ENCODE measurements at places on chromosomes 2 and 18.
A peak's percentile ranks its signal among the peaks of the same experiment; 100 is the strongest.

DNA sequence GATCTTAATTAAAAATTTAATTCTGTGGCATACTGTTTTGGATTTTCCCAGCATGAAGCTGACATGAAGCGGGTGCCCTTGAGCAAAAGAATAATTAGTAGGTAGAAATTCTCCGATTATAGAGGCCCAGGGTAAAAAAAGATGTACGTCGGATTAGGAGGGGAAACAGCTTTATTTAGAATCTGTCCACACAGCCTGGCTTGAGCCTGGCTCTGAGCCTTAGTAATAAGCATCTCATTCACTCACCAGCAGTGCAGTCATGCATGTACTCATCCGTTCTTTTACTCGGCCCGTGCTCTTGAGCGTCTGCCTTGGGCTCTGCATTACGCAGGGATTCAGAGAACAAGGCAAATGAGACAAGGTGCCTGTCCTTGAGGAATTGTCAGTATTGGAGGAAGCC lies 219.3 kb downstream of the AGAP1 start:
- no peaks in the 10 kb centered on the region for H3K4me1 ChIP-seq
- no peak for DNase-seq
- no peak overlapping the region for H3K27ac ChIP-seq

DNA sequence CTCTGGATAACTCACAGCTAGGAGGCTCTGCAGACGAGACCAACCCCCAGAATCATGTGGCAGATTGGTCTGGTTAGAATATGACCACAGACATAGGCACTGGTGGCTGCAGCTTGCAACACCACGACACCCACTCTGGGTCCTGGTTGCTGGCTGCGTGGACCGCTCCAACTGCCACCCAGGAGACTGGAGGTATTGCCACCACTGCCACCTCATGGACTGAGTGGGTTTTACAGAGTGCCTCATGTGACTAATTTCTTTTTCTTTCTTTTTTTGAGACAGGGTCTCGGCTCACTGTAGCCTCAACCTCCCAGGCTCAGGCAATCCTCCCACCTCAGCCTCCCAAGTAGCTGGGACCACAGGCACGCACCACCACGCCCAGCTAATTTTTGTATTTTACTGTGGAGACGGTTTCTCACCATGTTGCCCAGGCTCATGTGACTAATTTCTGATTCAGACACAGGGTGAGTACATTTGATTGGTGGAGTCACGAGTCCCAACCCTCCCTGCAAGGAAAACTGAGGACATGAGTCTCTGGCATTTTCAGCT lies 29.9 kb upstream of the NT5DC4 start:
- H3K27ac ChIP-seq: no peak overlapping the region
- no peaks in the 10 kb centered on the region for H3K36me3 ChIP-seq

- no peak overlapping the region for H3K27ac ChIP-seq
- H3K4me3 ChIP-seq: peak overlapping the region; percentile 23
- no peaks in the 10 kb centered on the region for H3K27me3 ChIP-seq
Observed at GRCh38 chr2:38960609-38961320, 71.1 kb downstream of the ARHGEF33 start.

DNA sequence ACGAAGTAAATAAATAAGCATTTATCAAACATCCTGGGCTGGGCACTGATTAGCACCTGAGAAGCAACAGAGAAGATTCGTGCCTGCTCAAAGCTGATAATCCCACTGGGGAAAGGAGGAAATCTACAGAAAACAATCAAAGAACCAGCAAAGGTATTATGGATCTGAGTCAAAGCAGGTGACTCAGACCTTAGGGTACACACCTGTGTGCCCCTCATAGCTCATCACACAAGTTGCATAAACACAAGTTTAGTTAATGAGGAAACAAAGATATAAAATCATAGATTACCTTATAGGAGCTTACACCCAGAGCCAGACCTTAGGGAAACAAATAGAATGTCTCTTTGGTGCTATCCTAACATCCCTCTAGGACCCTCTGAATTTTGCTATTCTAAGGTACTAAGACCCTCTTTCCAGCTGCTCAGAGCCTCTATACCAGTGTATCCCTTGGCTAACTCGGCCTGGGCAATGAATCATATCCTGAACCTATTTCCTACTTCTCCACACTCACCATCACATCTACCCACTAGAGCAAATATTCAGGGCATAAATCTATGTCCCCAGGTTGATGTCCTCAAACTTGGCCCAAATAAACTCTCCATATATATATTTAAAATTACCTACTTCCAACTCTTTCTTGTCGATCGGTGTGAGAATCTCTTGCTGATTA lies 19.3 kb upstream of the CTIF start:
- no peaks in the 10 kb centered on the region for H3K4me1 ChIP-seq
- no peaks in the 10 kb centered on the region for H3K36me3 ChIP-seq
- no peak for DNase-seq

- no peak overlapping the region for H3K27ac ChIP-seq
- H3K4me1 ChIP-seq: peaks cover 6% of the 10 kb centered on the region
- DNase-seq: no peak
- H3K27me3 ChIP-seq: no peaks in the 10 kb centered on the region
- H3K4me3 ChIP-seq: no peak overlapping the region
Observed at GRCh38 chr2:10287761-10288160, 14.9 kb upstream of the HPCAL1 start.

- no peak for DNase-seq
- no peaks in the 10 kb centered on the region for H3K36me3 ChIP-seq
- no peaks in the 10 kb centered on the region for H3K27me3 ChIP-seq
- H3K27ac ChIP-seq: no peak overlapping the region
- no peak overlapping the region for H3K4me3 ChIP-seq
Observed at GRCh38 chr2:47293976-47294375, 109.0 kb upstream of the MSH2 start.

GRCh38 chr2:233056961-233057605 lies 3.1 kb upstream of the INPP5D start:
- H3K4me1 ChIP-seq: no peaks in the 10 kb centered on the region
- no peak overlapping the region for H3K4me3 ChIP-seq
- no peaks in the 10 kb centered on the region for H3K27me3 ChIP-seq
- H3K27ac ChIP-seq: no peak overlapping the region
- no peaks in the 10 kb centered on the region for H3K36me3 ChIP-seq
- DNase-seq: no peak

DNA sequence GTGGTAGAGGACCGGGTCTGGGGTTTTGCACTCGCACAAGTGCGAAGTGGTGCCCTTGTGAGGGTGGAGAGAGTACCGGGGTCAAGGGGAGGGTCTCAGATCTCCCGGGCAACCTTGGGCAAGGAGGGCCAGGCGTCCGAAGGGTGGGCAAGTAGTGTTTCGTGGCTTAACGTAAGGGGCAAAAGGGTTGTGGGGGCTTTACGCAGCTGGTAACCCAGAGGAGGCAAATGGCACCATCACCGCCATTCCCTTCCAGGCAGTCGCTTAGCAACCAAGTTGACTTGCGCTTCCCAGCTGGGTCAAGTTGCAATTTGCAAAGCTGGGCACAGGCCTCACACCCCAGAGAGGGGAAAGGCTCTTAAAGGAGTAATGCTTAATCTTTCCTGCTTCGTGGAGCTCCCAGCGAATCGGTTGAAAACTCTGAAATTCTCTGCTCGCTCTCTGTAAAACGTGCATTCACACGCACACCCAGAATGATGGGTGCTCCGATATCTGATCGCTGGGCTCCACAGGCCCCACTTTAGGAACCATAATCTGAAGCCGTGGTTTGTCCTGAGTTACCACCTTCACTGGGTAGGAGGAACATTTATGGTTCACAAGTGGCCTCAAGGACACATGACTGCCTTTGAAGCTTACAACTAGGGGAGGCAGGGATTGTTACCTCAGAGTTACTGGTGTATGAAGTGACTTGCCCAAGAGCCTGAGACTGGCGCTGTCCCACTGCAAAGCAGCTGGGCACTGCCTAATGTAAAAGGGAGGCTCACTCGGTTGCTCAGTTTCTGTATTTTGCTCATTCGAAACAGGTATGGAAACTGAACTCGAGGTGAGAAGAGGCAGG lies 127.9 kb downstream of the UXS1 start:
- H3K27ac ChIP-seq: peak overlapping the region; percentile 4
- DNase-seq: no peak
- no peaks in the 10 kb centered on the region for H3K4me1 ChIP-seq
- peaks cover 2% of the 10 kb centered on the region for H3K27me3 ChIP-seq
- H3K4me3 ChIP-seq: peak overlapping the region; percentile 26

- no peak overlapping the region for H3K27ac ChIP-seq
- H3K36me3 ChIP-seq: no peaks in the 10 kb centered on the region
- DNase-seq: no peak
- no peaks in the 10 kb centered on the region for H3K4me1 ChIP-seq
Observed at GRCh38 chr2:58089081-58089480, 42.5 kb downstream of the VRK2 start.

- no peaks in the 10 kb centered on the region for H3K4me1 ChIP-seq
- H3K27me3 ChIP-seq: no peaks in the 10 kb centered on the region
- no peak for DNase-seq
Observed at GRCh38 chr2:88209521-88210131, 39.5 kb downstream of the THNSL2 start.

GRCh38 chr2:127094509-127095366 lies 12.2 kb downstream of the BIN1 start:
- H3K27me3 ChIP-seq: no peaks in the 10 kb centered on the region
- DNase-seq: peak; percentile 46
- H3K27ac ChIP-seq: peak overlapping the region; percentile 55
- no peaks in the 10 kb centered on the region for H3K36me3 ChIP-seq

DNA sequence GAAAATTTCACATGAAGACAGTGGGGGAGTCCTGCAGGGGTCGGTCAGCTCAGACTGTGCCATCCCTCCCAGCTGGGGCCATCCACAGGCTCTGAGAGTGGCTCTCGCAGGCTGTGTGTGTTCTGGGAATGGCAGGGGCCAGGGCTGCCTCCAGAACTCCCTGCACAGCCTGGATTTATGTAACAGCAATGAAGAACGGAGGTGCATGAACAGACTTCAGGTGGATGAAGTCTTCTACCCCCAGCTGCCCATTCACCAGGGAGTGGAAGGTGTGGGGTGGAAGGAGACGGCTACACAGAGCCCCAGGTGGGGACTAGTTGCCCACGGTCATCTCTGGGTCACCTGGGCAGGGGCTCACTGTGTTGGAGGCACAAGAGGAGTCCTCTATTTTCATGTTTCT lies 56.1 kb upstream of the HDAC4 start:
- H3K4me3 ChIP-seq: no peak overlapping the region
- no peak for DNase-seq
- no peaks in the 10 kb centered on the region for H3K27me3 ChIP-seq
- H3K4me1 ChIP-seq: no peaks in the 10 kb centered on the region
- H3K27ac ChIP-seq: no peak overlapping the region

GRCh38 chr2:170782673-170783072 lies 12.5 kb downstream of the ERICH2 start:
- H3K4me3 ChIP-seq: no peak overlapping the region
- no peak overlapping the region for H3K27ac ChIP-seq
- H3K36me3 ChIP-seq: no peaks in the 10 kb centered on the region
- no peaks in the 10 kb centered on the region for H3K27me3 ChIP-seq
- H3K4me1 ChIP-seq: no peaks in the 10 kb centered on the region

DNA sequence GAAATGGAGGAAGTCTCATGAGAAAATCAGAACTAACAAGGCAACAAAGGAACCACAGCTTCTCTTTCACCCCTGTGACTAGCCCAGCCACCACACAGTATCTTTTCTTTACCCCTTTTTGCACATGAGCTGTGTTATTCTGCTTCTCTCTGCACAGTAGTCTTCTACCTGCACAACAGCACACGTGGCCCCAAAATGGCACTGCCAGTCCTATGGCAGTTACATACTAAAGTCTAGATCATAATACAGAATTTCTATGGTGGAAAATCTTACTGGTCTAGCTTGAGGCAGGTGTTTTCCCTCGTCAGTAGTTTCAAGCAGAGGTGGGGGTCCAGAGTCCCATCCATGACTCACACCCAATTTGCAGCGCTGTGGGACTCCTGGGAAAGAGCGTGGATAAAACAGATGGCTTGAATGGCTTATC lies 177.7 kb downstream of the DIS3L2 start:
- no peak overlapping the region for H3K27ac ChIP-seq
- no peaks in the 10 kb centered on the region for H3K36me3 ChIP-seq
- no peak for DNase-seq
- no peaks in the 10 kb centered on the region for H3K4me1 ChIP-seq

DNA sequence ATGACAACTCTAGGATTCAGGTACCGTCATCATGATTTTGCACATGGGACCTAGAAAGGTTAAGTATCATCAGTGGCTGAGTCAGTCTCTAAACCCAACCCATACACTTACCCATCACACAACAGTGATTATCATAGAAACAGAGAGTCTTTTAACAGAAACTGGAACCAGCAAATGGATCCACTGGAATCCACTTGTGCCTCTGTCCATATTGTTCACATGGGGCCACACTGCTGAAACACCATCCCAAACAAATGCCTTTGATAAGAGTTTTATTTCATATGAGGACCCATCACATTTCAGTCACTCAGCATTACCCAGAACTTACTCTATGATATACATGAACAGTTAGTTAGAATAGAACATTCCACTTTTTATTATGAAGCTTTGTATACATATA lies 430.0 kb downstream of the STK39 start:
- no peak overlapping the region for H3K27ac ChIP-seq
- no peaks in the 10 kb centered on the region for H3K27me3 ChIP-seq
- H3K4me1 ChIP-seq: no peaks in the 10 kb centered on the region
- no peak overlapping the region for H3K4me3 ChIP-seq

DNA sequence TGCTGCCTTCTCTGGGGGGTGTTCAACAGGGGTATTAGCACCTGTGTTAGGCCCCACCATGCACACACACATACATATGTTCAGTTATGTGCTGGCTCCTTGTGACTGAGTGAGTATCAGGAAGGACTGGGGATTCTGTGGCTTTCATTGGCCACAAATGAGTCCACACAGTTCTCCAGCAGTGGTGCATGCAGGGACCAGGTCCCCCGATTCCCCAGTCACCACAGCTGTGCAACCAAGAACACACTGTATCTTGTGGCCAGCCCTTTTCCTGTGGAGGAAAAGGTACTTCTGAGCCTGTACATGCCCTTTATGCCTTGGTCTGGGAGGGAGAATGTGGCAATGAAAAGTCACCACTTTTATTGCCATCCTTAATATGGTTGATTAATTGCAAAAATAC lies 74.9 kb upstream of the KLF7 start:
- no peaks in the 10 kb centered on the region for H3K4me1 ChIP-seq
- H3K27me3 ChIP-seq: no peaks in the 10 kb centered on the region
- no peaks in the 10 kb centered on the region for H3K36me3 ChIP-seq
- no peak overlapping the region for H3K27ac ChIP-seq
- no peak for DNase-seq
- no peak overlapping the region for H3K4me3 ChIP-seq

- no peaks in the 10 kb centered on the region for H3K27me3 ChIP-seq
- no peaks in the 10 kb centered on the region for H3K4me1 ChIP-seq
- H3K36me3 ChIP-seq: no peaks in the 10 kb centered on the region
- H3K4me3 ChIP-seq: no peak overlapping the region
- H3K27ac ChIP-seq: no peak overlapping the region
Observed at GRCh38 chr18:52069201-52069600, 270.8 kb upstream of the DCC start.

Data from prostate gland (tissue), 2 donors.